ENCODE measurements at places on chromosomes 7 and 10.
A peak's percentile ranks its signal among the peaks of the same experiment; 100 is the strongest.

DNA sequence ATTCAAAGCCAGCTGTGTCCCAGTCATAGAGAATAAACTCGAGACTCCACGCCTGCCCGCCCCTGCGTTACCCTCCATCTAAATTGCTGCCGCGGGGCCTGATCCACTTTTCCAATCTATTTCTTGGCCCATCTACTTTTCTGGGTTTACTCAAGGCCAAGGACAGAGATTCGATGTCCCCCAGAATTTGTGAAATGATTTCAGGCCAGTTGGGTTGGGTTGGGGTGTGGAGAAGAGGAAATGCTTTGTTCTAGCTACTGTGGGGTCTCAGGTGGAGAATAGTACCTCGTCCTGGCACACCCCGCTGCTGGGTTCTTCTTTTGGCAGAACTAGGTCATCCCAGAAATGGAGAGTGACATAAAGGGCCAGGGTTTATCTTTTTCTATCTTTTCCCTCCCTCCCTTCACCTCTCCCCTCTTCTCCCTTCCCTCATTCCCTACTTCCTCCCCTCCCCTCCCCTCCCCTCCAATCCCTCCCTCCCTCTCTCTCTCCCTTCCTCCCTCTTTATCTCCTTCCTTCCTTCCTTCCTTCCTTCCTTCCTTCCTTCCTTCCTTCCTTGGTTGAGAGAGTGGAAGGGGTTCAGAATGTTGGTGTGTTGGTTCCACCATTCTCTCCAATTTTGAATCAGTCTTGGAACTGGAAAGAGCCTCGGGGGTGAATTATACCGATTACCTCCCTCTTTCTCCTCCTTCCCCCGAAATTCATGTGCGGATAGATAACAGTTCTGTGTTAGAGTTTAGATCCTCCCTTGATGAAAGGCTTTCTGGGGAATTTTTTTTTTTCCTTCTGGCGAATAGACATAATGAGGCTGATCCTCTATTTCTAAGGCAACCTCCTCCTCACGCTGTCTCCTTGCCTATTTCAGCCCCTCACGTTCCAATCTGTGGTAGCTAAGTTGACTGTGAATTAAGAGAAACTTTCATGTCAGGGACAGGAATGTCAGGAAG is 1.2 kb upstream of the TMEM229A start:
- no peak for DNase-seq

DNA sequence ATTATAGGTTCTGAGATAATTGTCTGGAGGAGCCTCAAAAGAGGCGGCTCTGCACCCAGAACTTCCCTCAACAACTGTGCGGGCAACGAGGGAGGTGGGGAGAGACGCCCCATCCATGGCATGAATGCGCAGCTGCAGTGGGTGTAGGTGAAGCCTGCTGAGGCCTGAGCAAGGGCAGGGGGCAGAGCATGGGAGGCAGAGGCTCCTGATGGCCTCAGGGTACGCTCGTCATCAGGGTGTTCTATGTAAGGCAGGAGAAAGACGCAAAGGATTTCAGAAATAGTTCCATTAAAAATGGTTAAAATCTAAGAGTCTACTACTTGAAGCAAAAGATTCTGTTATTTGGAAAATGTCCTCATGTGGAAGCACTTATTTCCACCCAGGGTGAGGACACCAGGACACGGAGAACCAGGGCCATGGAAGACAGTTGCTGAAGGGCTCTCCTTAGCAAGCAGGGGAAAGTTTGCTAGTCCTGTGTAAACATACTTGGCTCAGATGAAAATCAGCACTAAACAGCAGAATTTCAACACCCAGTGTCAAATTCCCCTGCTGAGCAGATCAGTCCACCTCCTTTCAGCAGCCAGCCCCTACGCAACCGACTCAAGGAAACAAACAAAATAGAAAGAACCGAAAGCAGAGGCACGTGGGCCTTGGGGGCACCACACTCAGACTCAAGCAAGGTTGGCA is 18.9 kb downstream of the INSIG1 start:
- no peak for DNase-seq

DNA sequence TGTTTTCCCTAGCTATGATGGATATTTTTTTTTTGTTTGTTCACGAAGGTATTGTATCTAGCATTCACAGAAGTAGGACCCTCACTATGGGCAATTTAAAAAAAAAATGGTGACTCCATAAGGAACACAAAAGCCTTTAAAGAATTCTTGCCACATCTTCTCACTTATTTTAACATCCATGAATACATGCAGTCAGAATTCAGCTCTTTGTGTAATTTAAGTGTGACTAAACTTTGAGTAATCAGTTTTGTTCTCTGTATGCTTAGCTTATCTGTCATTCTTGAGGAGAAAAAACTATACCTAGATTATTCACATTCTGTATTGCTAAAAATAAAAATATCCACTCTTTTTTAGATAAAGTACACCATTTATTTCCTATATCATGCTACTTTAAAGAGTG is 313.2 kb upstream of the KCND2 start:
- no peak for DNase-seq

DNA sequence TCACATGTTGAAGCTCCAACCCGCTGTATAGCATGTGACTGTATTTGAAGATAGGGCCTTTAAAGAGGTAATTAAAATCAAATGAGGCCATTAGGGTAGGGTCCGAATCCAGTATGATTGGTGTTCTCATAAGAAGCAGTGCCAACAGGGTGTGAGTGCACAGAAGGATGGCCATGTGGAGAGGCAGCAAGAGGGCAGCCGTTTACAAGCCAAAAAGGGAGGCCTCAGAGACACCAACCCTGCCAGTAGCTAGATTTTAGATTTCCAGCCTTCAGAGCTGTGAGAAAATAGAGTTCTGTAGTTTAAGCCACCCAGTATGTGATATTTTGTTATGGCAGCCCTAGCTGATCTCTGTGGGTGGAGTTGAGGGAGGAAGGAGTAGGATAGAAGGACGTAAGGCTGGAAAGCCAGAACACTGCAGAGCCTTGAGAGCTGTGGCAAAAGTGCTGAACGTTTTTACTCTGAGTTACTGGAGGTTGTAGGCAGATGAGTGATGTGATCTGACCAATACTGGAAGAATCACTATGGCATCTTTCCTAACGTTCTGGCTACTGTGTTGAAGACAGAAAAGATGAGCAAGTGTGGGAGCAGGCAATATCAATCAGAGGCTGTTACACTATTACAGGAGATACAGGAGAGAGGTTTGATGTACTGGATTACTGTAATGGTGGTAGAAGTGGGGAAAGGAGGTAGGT is 334.9 kb downstream of the ELMO1 start:
- DNase-seq: no peak

GRCh38 chr10:11719496-11720259 is 22.5 kb upstream of the ECHDC3 start:
- no peak for DNase-seq

- no peak for DNase-seq
Measured at GRCh38 chr10:24156686-24157085, 52.3 kb upstream of the KIAA1217 start.

GRCh38 chr7:111108000-111108399 is 17.1 kb downstream of the LRRN3 start:
- no peak for DNase-seq

GRCh38 chr10:125543796-125544195 is 139.2 kb downstream of the TEX36 start:
- no peak for DNase-seq

DNA sequence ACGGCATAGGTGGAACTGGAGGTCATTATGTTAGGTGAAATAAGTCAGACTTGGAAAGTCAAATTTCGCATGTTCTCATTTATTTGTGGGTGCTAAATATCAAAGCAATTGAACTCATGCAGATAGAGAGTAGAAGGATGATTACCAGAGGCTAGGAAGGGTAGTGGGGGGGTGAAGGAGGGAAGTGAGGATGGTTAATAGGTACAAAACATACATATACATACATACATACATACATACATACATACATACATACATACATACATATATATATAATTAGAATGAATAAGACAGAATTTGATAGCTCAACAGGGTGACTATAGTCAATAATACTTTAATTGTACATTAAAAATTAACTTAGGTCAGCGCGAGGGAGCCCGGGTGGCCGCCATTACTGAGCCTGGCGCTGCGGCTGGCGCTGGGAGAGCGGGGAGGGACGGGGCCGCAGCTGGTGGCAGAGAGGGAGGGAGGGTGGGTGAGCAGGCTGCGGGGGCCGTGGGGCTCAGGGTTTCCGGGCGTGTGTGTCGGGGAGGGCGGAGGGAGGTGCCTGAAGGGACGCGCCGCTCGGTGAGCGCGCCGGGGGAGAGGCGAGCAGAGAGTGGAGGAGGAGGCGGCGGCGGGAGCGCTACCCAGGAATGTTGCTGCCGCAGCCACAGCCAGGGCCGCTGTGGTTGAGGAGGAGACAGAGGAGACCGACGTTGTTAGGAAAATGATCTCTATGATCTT is 85.8 kb upstream of the EGFR start:
- no peak for DNase-seq

DNA sequence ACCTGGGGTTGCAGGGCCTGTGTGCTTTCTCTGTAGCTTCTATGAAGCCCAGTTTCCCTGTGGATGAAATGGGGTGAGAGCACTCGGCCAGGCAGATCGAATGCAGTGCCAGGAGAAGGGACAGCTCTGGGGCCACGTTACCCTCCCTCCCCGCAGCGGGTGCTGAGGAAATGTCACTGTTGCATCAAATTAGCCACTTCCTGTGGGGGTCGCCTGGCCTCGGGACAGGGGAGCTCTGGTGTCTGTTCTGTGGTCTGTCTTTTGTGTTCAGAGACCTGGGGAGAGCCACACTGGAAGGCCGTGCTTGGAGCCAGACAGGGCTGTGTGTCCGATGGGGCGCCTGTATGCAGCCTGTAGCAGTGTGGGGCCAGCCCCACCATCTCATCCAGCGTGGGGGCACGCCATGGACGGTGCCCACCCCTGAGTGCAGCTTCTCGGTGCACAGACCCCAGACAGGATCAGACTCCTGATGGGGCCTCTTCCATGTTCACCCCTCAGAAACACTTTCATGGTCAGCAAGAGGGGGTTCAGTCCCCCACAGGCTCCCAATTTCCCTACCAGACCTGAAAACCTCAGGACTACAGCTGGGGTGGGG is 13.6 kb downstream of the TTYH3 start:
- DNase-seq: peak; percentile 15

GRCh38 chr7:14717816-14718215 is 184.7 kb downstream of the DGKB start:
- no peak for DNase-seq

DNA sequence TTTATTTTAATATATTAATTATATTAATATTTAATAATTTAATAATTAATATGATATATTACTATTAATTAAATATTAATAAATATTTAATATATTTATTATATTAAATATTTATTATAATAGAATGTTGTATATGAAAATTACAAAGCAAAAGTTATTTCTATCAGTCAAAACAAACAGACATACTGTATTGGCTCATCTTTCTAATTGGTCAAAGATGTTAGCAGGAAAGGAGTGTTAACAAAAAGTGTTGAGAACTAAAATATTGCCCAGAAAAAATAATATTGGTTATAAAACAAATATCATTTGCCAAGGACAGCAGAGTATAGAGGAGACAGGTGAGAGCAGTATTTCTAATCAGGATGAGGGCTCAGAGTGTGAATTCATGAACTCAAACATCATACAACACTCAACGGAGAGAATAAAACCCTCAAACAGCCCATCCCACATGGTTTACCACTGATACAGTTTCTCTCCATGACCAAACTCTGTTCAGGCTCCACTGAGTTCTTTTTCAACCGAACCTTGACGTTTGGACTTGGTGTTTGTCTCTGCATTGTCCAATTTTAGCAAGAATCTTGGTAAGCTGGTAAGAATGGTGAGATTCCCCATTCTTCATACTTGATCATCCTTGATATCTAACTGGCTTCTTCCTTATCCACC is 58.0 kb downstream of the TSPAN12 start:
- DNase-seq: no peak

- peak; percentile 46 for DNase-seq
Measured at GRCh38 chr7:116524609-116525297, at the start of gene CAV1. TSS of gene CAV1 (plus strand) at chr7:116525036. CDS start at chr7:116525063, 27 bp downstream.

DNA sequence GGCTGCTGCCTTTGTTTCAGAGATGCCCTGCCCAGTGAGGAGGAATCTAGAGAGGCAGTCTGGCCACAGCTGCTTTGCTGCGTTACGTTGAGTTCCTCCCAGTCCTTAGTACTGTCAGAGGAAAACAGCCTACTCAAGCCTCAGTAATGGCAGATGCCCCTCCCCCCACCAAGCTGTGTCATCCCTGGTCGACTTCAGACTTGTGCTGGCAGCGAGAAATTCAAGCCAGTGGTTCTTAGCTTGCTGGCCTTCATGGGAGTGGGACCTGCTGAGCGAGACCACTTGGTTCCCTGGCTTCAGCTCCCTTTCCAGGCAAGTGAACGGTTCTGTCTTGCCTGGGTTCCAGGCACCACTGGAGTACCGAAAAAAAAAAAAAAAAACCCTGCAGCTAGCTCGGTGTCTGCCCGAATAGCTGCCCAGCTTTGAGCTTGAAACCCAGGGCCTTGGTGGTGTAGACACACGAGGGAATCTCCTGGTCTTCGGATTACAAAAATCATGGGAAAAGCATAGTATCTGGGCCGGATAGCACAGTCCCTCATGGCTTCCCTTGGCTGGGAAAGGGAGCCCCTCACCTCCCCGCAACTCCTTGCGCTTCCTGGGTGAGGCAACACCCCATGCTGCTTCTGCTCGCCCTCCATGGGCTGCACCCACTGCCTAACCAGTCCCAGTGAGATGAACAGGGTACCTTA is 9.1 kb downstream of the SDHAF3 start:
- DNase-seq: no peak

DNA sequence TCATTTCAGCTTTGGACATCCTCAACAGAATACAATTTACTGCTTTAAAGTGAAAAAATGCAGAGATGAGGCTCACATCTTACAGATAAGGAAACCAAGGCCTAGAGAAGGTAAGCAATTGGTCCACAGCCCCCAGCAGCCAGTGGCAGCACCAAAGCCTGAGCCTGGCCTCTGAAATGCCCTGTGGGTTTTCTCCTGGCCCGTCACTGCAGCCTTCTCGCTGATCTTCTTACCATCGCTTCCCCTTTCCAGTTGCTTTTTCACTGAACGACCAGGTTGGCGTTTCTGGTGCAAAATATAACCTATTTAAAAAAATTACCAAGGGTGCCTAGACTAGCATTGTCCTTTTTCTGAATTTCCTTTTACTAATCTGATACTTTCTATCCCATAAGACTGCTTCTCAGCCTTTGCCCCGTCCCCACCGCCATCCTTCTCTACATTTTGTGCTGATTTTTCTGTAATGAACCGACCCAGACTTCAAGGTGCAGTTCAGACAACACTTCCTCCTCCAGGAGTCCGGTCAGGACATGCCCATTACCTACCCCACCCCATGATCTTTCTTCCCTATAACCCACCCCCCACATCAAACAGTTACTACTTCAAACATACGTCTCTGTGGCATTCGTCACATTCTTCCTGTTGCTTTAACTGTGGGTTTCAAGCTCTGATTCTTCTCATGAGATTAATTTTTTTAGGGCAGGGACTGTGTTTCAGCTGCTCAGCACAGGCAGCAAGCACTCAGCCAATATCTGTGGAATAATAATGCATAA is 289.4 kb downstream of the DNAJB6 start:
- peak; percentile 53 for DNase-seq

DNA sequence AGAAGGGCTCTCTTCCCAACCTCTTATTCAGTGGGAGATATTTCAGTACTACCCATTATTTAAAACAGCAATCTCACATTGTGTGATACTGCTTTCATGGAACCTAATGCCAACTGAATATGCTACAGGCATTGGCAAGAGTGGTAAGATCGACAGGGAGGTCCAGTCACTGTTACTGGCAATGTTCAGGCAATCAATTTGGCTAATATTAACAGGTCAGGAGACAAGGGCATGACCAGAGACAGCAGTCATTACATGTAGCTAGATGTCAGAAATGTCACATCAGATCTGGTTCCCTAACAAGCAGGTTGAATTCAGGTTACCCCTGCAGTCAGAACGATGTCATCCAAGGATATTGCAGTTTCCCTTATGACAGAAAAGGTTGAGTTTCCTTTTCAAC is 129.4 kb downstream of the ARHGAP12 start:
- DNase-seq: no peak

- no peak for DNase-seq
Measured at GRCh38 chr10:51768886-51769465, 69.6 kb upstream of the CSTF2T start.
